Lung microvascular endothelial cell (primary cell): ENCODE measurements at places on chromosomes 1 and 21.
A peak's percentile ranks its signal among the peaks of the same experiment; 100 is the strongest.

DNA sequence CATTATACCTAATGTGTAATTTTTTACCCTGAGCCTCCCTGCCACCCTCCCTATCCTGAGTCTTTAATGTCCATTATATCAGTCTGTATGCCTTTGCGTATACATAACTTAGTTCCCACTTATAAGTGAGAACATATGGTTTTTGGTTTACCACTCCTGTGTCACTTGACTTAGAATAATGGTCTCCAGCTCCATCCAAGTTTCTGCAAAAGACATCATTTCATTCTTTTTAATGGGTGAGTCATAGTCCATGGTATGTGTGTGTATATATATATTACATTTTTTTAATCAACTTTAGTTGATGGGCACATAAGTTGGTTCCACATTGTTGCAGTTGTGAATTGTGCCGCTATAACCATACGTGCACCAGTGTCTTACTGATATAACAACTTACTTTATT lies 477.1 kb upstream of the NEGR1 start:
- DNase-seq: no peak

GRCh38 chr1:229059671-229060539 lies 211.0 kb upstream of the RAB4A start:
- peak; percentile 47 for DNase-seq

GRCh38 chr1:111030590-111030989 lies 66.9 kb upstream of the LRIF1 start:
- DNase-seq: peak; percentile 61

- no peak for DNase-seq
Measured at GRCh38 chr1:169204157-169204556, 97.7 kb downstream of the ATP1B1 start.

DNA sequence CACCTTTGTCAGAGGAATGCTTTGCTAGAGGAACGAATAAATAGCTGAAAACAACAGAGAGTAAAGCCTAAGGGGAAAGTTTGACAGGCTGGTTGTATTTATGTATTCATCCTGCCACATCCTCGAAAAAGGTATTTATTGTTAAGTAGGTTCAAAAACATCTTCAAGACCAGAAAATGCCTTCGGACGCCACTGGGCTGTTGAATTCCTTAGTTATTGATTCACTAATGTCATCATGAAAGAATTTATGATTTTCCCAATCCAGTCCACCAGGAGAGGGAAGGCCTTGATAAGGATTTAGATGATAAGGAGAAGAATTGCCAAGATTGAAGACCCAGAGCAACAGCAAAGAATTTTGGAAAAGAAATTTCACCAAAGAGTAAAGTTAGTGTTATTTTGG lies 35.2 kb upstream of the MAB21L3 start:
- DNase-seq: no peak

DNA sequence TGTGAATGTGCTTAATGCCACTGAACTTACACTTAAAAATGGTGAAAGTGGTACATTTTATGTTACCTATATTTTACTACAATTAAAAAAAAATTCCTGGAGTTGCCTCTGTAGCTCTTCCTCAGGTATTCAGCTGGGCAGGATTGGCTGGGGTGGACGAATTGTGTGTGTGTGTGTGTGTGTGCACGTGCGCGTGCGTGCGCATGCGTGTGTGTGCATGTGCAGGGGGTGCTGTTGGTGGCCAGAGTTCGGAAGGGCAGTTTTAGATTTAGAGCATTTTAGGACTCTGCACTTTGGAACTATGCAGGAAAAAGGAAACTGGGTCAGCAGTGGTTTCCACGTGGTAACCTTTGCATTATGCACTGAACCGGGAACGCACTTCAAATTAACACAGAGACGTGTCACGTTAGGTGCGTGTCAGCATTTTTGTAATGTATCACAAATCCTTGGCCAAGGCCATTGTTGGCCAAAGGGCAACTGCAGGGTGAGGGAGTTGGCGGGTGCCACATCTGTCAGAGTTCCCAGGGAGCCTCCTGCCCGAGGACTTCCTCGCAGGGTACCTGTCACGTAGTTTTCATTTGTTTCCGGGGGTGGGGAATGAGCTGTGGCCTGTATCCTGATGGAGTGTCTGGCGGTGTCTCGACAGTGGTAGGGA lies 312.8 kb downstream of the CAMTA1 start:
- peak; percentile 5 for DNase-seq

DNA sequence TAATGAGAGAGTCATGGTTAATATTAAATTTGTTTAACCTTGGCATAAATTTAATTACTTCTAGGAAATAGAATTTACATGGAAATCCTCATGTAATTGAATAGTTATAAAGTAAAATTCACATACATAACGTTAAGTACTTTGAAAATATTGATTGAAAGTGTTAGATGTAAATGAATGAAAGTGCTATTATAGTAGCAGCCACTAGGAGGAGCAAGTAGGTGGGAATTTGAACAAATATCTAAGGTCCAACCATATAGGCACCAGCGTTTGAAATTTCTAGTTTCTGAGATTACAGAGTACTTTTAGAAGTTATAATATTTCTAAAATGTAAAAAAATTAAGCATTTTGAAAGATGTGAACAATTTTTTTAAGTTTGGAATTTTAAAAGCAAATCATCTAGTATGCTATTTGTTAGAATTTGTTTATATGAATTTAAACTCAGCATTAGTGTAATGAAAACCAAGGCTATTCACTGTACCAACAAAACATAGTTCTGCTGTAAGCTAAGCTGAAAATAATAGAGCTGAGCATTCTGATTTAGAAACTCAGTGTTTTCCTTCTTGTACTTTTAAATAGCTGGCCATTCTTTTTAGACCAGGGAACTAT lies 3.3 kb downstream of the B3GALT2 start:
- DNase-seq: peak; percentile 79

- DNase-seq: no peak
Measured at GRCh38 chr1:156260896-156261295, 13.0 kb upstream of the PAQR6 start.

GRCh38 chr1:181174861-181175260 lies 86.4 kb downstream of the IER5 start:
- no peak for DNase-seq

DNA sequence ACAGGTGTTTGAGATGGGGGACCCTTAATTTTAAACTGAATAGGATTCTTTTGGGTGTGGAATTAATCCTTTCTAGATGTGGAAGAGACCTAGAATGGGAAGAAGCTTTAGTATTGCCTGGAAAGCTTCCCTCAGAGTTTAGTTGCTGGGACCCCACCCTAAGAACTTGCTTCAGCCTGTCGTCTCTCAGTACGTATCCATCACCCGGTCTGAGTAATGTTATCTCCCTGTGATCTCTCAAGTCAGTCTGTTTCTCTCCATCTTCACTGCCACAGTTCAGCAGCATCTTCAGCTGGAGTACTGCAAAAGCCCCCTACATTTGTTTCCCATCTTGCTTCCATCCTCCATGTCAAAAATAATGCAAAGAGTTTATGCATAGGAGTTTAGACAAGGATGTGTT lies 28.9 kb downstream of the CNST start:
- no peak for DNase-seq

GRCh38 chr1:76374086-76374485 lies 299.5 kb downstream of the ST6GALNAC3 start:
- DNase-seq: no peak

GRCh38 chr1:29541631-29542030 lies 305.3 kb downstream of the PTPRU start:
- no peak for DNase-seq

DNA sequence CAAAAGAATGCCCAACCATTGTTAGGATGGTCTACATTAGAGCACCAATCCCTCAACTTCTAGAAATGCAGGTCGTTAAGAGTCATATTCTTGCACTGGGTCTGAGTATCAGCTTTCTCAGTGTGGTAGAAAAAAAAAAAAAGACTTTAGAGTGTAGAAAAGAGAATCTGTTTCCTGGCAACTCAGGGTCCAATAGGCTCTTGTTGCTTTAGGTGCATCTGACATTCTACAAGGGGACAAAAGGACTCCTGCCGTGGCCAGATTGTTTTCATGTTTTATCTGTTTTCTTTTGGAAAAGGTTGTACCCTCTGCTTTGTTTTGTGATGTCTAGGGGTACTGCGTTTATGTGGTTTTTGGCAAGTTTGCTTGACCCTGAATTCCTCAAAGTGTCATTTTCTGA lies 105.4 kb upstream of the KCNK2 start:
- DNase-seq: no peak

GRCh38 chr21:37615962-37616361 lies 249.4 kb downstream of the DYRK1A start:
- DNase-seq: no peak

GRCh38 chr1:38918568-38918967 lies 23.1 kb downstream of the RHBDL2 start:
- DNase-seq: no peak

DNA sequence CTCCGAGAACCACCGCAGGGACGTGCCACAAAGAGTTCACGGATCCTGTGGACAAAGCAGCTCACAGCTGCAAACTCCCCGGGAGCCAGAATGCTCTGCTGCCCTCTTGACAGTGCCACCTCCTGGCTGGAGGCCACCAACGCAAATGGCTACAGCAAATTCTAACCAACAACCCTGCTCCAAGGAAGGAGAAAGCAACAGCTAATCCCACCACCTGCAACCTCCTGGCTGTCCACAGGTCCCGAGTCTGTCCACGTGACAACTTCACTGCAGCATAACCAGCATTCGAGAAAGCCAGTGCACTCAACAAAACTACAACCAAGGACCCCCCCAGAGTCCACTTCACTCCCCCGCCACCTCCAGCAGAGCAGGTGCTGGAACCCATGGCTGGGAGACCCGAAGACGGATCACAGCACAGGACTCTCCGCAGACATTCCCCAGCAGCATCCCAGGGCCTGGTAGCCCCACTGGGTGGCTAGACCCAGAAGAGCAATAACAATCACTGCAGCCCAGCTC lies 17.3 kb downstream of the POFUT2 start:
- no peak for DNase-seq

DNA sequence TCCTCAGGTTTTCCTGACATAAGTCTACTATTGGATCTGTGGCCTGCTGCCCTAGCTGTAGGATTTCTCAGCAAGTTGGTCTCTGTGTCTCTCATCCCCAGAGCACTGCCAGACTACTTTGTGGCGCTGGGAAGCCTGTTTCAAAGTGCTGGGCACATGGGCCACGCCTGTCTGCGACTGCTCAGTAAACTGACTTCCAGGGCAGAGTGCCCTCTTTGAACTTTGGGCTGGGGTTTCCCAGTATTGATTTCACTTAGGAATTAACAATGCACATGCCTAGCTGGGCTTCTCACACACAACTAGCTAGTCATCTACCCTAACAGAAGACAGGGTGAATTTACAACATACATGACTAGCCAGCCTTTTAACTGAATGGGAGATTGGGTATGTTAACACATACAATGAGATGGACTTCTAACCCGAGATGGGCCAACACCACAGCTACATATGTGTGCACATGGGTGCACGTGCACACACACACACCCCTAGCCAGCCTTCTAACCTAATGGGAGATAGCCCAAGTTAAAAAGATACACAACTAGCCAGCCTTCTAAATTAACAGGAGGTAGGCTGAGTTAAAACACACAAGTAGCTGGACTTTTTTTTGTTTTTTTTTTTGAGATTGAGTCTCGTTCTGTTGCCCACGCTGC lies 6.9 kb upstream of the TRIM17 start:
- no peak for DNase-seq

DNA sequence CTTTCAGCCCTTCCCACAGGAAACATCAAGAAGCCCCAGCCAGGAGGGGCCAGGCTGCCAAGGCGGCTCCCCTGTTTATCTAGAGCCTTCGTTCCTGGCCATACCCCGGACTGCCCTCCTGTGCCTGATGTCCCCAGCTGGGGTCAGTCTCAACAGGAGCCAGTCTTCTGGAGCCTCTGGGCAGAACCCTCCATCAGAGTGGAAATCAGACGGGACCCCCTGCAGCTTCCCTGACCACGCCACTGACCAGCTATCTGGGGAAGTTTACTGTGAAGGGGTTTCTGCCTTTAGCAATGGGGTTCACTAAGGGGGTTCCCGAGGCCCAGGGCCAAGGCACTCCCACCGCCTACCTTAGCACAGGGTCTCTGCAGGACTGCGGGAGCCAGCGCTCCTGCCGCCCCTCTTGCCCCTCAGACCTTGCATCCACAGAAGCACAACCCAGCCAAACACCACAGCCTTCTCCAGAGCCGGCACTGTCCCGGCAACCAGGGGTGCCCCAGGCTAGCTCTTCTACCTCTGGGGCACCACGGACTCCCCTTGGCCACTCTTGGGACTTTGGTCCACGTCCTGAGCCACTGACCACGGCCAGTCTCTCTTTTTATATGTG lies 3.5 kb upstream of the MTFR1L start:
- no peak for DNase-seq

GRCh38 chr21:16815243-16815642 lies 697.6 kb upstream of the CXADR start:
- no peak for DNase-seq

DNA sequence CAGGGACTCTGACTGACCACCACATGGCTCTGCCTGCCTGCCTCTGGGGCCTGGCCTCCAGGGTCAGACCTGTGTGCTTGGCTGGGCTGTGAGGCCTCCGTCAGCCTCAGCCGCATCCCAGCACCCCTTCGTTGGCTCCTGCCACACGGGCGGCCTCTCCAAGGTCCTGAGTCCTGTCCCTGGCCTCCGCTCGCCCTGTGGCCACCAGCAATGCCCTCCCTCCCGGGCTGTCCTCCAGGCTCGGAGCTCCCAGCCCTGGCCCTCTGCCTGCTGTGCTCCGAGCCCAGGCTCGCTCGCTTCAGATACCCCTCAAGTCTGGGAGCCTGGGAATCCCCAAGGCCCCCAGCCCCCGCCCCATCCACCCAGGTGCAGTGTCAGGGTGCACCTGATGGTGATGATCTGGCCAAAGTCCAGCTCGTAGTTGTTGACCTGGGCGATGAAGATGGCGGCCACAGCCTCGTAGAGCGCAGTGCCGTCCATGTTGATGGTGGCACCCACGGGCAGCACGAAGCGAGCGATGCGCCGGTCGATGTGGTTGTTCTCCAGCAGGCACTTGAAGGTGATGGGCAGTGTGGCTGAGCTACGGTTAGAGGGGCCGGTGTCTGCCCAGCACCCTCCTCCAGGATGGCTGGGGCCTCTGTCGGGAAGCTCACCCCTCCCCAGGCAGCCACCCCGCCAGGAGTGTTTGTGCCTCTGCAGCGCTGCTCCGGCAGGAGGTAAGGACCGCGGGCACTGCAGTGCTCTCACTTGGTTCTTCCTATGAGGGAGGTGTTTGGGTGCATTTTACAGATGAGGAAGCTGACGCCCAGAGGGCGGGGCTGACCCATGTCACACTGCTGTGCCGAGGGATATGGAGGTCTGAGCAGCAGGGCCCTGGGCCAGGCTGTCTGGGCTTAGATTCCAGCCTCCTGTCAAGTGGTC lies 28.5 kb downstream of the PODN start:
- DNase-seq: no peak

DNA sequence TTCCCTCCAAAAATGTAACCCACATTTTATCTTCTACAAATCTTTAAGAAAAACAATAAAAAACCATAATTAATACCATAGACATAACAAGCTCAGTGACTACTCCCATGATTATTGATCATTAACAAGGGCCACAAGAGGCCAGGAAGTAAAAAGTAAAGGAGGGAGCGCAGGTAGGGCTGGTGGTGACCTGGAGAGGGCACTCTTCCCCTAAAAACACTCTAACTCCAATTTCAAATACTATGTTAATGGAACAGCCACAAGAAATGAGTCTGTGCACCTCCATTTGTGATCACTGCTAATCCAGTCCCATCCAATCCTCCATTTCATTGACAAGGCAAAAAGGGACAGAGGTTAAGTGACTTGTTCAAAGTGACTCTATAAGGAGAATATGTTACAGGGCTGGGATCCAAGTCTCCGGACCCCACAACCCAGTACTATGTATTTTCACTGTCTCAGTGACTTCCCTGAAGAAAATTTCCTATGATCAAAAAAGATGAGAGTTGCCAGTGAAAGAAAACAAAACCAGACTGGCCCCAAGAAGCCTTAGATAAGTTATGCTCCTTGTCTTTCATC lies 41.2 kb upstream of the CFAP298 start:
- DNase-seq: peak; percentile 59

- no peak for DNase-seq
Measured at GRCh38 chr1:93186667-93187066, 6.1 kb downstream of the CCDC18 start.
